T-cell (primary cell): ENCODE measurements at places on chromosomes 12 and 14. TPM values are rescaled to one million over a fixed set of nuclear protein-coding genes. Genes with fewer than 3 reads are reported as not detected.

The AICDA gene
- not detected for total RNA-seq

The LRIG3 gene
- total RNA-seq = 0.09 TPM

DNA sequence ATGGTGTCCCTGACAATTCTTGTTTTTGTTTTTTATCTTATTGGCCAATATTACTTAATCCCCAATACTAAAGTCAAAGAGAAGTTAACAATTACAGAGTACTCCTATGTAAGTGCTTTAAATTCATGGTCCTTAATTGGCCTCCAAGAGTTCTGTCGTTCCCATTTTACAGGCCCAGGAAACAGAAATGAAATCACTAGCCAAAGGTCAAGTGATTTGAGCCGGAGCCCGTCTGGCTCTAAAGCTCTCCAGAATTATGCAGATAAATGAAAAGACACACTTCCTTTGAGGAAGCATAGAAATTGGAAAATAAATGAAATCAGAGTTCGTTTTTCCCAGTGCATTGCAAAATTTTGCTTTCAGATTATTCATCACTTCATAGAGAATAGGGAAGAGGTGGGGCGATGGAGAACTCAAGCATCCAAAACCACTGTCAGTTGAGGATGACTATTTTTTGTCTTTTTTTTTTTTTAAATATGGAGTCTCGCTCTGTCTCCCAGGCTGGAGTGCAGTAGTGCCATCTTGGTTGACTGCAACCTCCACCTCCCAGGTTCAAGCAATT, 78.5 kb downstream of the MAP1LC3B2 start:
- H3K27me3 ChIP-seq = no peaks in the 10 kb centered on the region
- H3K27ac ChIP-seq = no peak overlapping the region
- no peaks in the 10 kb centered on the region for H3K36me3 ChIP-seq
- no peak for DNase-seq
- H3K4me3 ChIP-seq = no peak overlapping the region

DNA sequence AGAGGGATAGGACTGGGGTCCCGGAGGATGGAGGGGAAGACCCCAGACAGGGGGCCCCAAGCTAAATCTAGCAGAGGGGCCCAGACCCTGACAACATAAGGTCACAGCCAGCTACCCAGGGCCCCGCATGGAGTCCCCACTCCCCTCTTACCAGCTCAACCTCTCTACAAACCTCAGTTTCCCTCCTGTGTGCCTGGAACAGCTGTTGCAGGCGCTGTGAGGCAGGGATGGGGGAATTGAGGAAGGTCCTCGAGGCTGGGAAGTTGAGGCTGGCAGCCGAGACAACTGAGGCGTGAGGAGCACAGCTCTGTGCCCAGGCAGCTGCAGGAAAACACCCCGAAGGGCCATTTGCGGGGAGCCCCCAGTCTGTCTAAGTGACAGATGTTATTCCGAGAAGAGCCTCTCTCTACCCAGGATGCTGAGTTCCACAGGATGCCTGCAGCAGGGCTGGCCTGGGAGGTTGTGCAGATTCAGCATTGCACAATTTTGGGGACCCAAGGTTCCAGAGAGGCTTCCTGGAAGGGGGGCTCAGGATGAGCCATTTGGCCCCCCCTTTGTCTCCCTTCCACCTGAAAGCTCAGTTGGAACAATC, 42.7 kb upstream of the NCOR2 start:
- no peaks in the 10 kb centered on the region for H3K27me3 ChIP-seq
- H3K27ac ChIP-seq = no peak overlapping the region
- H3K36me3 ChIP-seq = no peaks in the 10 kb centered on the region
- H3K4me3 ChIP-seq = no peak overlapping the region

- peaks cover 24% of the 10 kb centered on the region for H3K27me3 ChIP-seq
- no peak for DNase-seq
- no peaks in the 10 kb centered on the region for H3K36me3 ChIP-seq
Observed at GRCh38 chr14:60327447-60328331, 78.7 kb downstream of the PPM1A start.

DNA sequence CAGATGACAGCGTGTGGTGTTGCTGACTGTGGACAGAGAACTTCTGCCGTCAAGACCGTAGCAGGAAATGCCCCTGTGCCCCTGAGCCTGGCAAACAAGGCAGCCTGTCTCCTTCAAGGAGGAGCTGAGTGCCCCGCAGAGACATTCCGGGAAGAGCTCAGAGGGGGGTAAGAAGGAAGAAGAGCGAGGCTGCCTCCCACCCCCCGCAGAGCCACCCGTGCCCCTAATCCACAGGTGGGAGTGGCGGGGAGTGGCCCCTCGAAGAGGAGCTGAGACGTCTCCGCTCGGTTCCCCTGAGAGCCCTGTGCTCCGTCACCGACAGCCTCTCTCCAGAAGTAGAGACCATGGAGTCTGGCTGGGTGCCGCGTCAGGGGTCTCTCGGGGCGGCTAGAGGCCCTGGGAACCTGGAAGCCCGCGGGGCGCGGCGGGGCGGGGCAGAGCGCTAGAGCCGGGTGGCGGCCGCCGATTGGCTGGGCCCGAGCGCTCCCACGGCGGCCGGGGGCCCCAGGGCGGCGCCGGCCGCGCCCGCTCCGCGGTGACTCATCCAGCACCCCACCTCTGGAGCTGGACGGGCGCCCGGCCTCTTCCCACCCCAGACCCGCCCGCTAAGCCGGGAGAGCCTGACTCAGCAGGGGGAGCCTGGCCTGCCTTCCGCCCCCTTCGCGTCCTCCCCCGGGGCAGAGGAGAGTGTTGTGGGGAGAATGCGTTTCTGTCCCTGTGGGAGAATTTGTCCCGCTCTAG, 25.2 kb upstream of the KRT78 start:
- no peaks in the 10 kb centered on the region for H3K27me3 ChIP-seq
- H3K4me1 ChIP-seq = no peaks in the 10 kb centered on the region
- peak overlapping the region; percentile 51 for H3K27ac ChIP-seq
- no peaks in the 10 kb centered on the region for H3K36me3 ChIP-seq

DNA sequence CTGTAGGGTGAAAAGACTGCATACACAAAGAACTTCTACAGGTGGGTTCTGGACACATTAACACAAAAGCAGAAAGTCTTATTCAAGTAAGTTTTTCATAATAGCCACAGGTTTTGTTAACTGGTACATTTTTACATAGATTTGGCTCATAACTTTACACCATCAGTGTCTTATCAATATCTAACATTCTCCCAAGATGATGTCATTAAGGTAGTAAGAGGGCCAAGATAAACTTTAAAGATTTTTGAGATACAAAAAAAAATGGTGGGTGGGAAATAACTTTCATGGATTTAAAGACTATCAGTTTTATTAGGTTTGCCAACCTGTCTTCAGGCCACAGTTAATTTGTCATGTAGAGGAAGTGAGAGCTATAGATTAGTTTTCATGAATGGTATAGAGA, 1.7 kb downstream of the SUPT16H start:
- DNase-seq = no peak
- H3K36me3 ChIP-seq = peaks cover 17% of the 10 kb centered on the region
- H3K27me3 ChIP-seq = no peaks in the 10 kb centered on the region
- no peak overlapping the region for H3K27ac ChIP-seq

- no peak overlapping the region for H3K4me3 ChIP-seq
- peaks cover 8% of the 10 kb centered on the region for H3K4me1 ChIP-seq
- H3K36me3 ChIP-seq = no peaks in the 10 kb centered on the region
- no peak overlapping the region for H3K27ac ChIP-seq
- no peaks in the 10 kb centered on the region for H3K27me3 ChIP-seq
- no peak for DNase-seq
Observed at GRCh38 chr12:91377436-91377835, 194.8 kb upstream of the DCN start.

- H3K36me3 ChIP-seq = no peaks in the 10 kb centered on the region
- DNase-seq = no peak
- no peaks in the 10 kb centered on the region for H3K4me1 ChIP-seq
- no peak overlapping the region for H3K4me3 ChIP-seq
Observed at GRCh38 chr12:29676676-29677075, 107.1 kb downstream of the TMTC1 start.
